ENCODE measurements at places on chromosomes 7 and 10.

GRCh38 chr7:30255064-30255769, 29.2 kb upstream of the ZNRF2 start:
- no peak for DNase-seq

GRCh38 chr7:100673942-100674410, 436 bp downstream of the GNB2 start:
- no peak for DNase-seq

- no peak for DNase-seq
These were observed 937 bp upstream of the COBL start for GRCh38 chr7:51317582-51317910.

- no peak for DNase-seq
These were observed 48.9 kb downstream of the CALD1 start for GRCh38 chr7:134828361-134828760.

- no peak for DNase-seq
These were observed 48.1 kb downstream of the ITPRID1 start for GRCh38 chr7:31562002-31562401.

DNA sequence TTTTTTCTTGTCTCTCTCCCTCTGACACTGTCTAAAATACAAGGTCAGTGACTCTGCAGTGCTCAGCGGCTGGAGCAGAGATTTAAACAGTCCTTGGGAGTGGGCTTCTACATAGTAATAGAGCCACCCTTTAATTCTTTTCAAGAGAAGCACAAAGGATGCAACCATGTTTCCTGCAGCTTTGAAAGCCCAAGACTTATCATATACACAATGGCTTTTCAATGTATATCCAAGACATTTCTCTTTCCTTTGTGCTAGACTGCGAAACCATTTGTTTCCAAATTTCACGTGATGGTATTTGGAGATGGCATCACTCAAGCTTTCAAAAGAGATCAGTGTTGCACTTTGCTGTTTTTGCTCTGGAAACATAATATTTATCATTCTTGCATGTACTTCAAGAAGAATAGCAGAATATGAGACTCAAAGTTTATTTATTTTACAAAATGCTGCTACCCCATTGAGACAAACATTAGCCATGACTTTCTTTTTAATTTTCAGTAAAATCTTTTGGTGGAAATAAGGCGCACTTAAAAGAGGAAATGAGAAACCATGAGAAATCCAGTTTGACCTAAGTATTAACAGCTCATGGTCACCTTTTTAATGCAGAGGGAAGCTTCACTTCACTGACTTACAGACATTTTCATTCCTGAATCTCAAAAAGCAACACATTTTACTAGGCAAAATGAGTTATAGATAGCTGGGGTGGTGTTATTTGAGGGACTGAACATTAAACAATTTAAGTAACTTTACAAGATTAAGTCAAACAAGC, 76.6 kb downstream of the SEMA3C start:
- peak; percentile 11 for DNase-seq
